ENCODE measurements at places on chromosomes 16 and 17. TPM values are rescaled to one million over a fixed set of nuclear protein-coding genes. Genes with fewer than 3 reads are reported as not detected.

TBC1D3E gene
- total RNA-seq, result not detected

TBX2 gene
- 86.6 TPM for total RNA-seq

CDRT15 gene
- not detected for total RNA-seq

CLEC18C gene
- total RNA-seq, result 0.88 TPM

UNC13D gene
- 5.0 TPM for total RNA-seq

FGF11 gene
- total RNA-seq, result 7.1 TPM

KRTAP9-8 gene
- 0.44 TPM for total RNA-seq

DBNDD1 gene
- 18.1 TPM for total RNA-seq

TMEM107 gene
- total RNA-seq, result 34.0 TPM

CLDN7 gene
- 14.3 TPM for total RNA-seq

STAT3 gene
- 92.6 TPM for total RNA-seq

CDC6 gene
- 6.3 TPM for total RNA-seq

NSF gene
- 76.4 TPM for total RNA-seq

CRYBA1 gene
- total RNA-seq, result 4,794 TPM

TCAP gene
- total RNA-seq, result 57.6 TPM

NPIPA5 gene
- total RNA-seq, result not detected

PRDM7 gene
- total RNA-seq, result not detected

NME3 gene
- 52.0 TPM for total RNA-seq

CD300LD gene
- not detected for total RNA-seq

CAPN15 gene
- 31.0 TPM for total RNA-seq

SLC5A11 gene
- total RNA-seq, result not detected

RGS11 gene
- total RNA-seq, result 8.2 TPM

SCIMP gene
- total RNA-seq, result 0.77 TPM

NACA2 gene
- not detected for total RNA-seq

CLEC16A gene
- 34.3 TPM for total RNA-seq

IL4R gene
- 18.9 TPM for total RNA-seq

ASIC2 gene
- total RNA-seq, result 11.5 TPM

C16orf89 gene
- total RNA-seq, result 1.2 TPM

KRTAP4-6 gene
- not detected for total RNA-seq

RAPGEFL1 gene
- total RNA-seq, result 16.2 TPM

KIFC3 gene
- total RNA-seq, result 84.1 TPM

PRSS21 gene
- total RNA-seq, result not detected

All from camera-type eye (tissue), 1 donor.